ENCODE measurements at places on chromosomes 2 and 18.

DNA sequence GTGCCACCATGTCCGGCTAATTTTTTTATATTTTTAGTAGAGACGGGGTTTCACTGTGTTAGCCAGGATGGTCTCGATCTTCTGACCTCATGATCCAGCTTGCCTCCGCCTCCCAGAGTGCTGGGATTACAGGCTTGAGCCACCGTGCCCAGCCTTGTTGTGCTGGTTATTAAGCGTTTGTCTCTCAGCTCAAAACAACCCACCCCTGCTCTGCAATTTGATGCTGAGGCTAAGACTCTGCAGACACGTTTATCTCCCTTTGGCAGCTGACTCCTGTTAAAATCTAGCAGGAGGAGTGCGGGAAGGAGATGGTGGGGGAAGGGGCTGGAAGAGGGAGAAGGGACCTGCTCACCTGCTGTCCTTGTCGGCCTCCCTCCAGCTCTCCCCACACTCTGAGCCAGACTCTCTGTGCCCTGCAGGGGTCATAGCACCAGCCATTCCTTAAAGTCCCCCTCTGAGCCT lies 29.9 kb upstream of the IMPA2 start:
- DNase-seq, result no peak

GRCh38 chr2:46410273-46411244 lies 68.8 kb upstream of the TMEM247 start:
- DNase-seq, result no peak

GRCh38 chr2:139165601-139166000 lies 385.4 kb upstream of the NXPH2 start:
- DNase-seq, result no peak

GRCh38 chr2:180405520-180405919 lies 398.4 kb upstream of the CWC22 start:
- no peak for DNase-seq

DNA sequence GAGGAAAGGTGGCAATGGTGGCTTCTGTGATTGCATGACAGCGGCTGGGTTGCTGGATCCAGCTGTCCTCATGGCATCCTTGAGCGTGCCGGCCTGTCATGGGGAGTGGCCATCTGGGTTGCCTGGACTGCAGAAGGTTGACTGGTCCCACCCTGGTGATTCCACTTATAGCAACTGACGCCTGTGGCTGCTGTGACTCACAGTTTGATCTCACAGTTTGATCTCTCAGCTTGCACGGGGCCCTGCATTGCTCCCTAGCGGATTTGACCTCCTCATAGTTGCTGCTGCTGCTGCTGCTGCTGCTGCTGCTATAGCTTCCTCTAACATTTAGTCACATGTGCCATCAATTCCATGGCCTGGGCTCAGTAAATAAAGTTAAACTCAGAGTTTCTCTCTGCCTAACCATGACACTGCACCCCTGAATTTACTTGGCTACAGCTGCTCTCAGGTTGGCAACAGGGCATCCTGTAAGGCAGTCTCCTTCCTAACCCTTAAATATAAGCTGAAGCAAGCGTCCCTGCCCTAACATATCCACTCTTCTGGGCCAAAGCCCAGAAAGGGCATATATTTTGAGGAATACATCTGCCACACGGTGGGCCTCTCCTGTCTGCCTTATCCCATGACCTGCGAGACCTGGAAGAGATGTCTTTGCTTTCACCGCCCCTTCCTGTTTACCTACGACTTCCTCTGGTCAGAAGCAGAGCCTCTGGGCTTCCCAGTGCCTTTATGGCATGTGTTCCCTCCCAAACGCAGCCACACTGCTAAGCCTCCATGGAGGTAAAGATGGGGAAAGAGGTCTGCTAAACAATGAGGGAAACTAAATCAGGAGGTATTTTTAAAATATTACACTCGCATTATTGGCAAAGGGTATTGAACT lies 37.8 kb upstream of the CCDC150 start:
- DNase-seq, result no peak

DNA sequence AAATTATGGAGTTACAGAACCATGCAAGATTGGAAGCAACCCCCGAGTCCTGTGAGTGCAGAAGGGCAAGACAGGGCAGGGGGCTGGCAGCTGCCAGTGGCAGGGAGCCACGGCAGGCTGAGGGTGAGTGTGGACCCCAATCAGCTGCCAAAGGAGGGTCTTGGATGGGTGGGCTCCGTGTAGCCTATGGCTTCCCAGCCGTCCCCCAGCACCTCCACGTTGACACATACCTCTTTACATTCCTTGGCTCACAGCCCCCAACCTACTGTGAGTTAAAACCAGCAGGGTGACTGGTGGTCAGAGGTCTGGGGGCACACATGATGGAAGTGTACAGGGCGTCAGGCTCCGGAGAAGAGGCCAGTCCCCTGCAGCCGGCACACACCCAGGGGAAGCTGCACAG lies 60.9 kb upstream of the SALL3 start:
- no peak for DNase-seq

GRCh38 chr2:10307561-10308156 lies 5.0 kb downstream of the HPCAL1 start:
- DNase-seq, result no peak

DNA sequence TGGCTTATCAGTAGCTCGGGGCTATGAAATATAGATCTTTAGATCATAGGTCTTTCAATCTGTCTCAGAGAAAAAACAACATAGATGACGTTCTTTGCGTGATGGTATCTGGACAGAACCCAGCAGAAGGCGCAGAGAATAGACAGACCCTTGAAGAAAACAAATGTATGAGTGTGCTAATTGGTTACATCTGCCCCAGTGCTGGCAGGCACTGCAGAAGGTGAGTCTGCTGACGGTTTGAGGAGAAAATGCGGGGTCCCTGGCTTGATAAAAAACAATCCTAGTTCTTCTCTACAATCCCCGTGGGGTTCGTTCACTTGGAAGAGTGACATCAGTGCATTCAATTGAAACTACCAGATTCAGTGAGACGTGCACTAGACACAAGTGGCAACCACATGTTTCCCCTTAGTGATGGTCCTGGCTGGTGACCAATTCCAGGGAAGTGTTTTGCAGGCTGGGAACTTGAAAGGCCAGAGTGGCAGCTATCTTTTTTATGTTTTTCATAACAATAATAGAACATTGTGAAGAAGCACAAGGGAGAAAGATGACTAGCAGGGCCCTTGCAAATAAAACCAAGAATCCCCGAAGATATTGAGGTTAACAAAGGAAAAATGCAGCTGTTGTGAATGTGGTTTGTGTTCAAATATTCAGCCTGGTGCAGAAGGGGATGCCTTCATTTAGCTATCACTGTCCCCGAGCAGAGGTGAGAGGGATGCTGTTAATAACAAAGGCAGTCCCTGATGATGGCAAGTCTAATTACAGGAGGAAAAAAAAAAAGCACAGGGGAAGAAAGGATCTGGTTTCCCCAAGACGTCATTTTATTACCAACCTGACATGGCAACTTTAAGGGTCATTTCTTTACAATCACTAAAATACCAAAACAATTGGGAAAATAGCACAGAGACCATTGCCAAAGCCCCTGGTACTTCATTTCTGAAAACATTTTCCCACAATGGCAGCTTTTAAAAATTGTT lies 337.6 kb upstream of the FIGN start:
- DNase-seq, result no peak

DNA sequence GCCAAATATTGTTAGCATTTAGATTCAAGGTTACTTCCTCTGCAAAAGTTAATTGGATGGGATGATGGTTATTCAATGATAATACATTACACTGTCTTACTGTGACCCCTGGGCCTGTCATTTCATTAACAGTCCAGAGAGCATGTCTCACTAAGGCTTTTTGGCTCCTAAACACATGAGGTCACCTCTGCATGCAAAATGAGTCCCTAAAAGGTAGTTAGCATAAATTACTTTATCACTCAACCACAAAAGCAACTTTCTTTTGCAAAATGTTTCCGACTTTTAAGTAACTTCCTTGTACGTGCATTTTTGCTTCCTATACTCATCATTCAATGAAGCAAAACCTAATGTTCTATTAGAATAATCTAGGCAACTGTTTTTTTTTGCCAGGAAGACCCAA lies 16.8 kb upstream of the AGFG1 start:
- DNase-seq, result no peak

GRCh38 chr2:126890551-126891450 lies 7.9 kb upstream of the TEX51 start:
- DNase-seq, result no peak

- DNase-seq, result no peak
These were observed 10.8 kb downstream of the DSG2 start for GRCh38 chr18:31508781-31509180.

- DNase-seq, result peak; percentile 57
These were observed at the start of gene ABHD1 for GRCh38 chr2:27123302-27124150. ABHD1 (plus strand) TSS chr2:27123815; CDS start chr2:27123949, 134 bp downstream.

- DNase-seq, result no peak
These were observed 846.9 kb upstream of the ACVR2A start for GRCh38 chr2:146997945-146998344.

DNA sequence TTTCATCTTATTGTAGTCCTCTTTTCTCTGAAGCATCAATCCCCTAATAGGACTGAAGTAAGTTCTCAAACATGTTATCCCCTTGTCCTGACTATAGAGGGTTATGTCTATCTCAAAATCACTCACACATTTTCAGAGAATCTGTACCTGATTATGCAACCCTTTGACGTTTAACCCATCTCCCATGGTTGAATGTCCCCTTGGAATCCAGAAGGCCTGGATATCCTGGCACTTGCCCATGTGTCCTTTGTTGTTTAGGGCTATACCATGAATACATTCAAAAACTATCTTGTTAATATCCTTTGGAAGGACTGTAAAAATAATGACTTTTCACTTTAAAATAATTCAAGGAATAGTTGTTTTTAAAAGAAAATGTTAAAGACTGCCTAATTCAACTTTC lies 66.3 kb upstream of the PSMD14 start:
- no peak for DNase-seq

DNA sequence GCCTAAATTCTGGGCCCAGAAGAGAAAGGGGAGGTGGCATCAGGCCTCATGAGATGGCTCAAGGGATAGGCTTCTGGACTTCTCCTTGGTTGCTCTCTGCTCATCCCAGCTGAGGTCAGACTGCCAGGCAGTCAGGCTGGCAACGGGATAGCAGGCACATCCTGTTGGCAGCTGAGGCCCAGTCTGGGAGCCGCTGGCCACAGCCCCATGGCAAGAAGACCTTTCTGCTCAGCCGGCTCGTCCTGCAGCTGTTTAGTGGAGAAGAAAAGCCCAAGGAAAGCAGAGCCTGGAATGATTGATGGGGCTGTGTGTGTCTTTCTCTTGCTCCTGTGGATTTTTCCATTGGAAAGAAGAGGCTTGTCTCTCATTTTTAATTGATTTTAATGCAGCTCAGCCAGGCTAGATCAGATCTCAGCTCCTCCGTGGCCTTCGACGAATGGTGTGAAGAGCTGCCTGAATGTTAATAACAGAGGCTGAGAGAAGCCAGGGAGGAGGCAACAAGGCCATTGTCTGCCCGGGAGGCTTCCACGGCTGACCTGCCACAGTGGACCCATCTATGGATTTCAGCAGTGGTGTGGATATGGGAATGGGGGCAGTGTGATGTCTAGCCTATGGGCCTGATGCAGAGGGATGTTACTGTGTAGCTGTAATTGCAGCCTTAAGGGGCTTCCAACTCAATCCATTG lies 99.5 kb downstream of the HS1BP3 start:
- no peak for DNase-seq

GRCh38 chr18:21309248-21309647 lies 67.2 kb downstream of the GREB1L start:
- no peak for DNase-seq

All from activated T-helper 9 cell treated with anti-CD3 and anti-CD28 coated beads, Interleukin-2, amount 50 U/mL, for 16 hours (primary cell).